Stimulated activated CD4-positive, alpha-beta T cell treated with anti-CD3 and anti-CD28 coated beads, Interleukin-2, amount 100 ng/mL, for 24 hours (primary cell): ENCODE measurements at places on chromosomes 2 and 18.

GRCh38 chr18:67639872-67640271, 123.4 kb upstream of the DSEL start:
- no peak for DNase-seq

DNA sequence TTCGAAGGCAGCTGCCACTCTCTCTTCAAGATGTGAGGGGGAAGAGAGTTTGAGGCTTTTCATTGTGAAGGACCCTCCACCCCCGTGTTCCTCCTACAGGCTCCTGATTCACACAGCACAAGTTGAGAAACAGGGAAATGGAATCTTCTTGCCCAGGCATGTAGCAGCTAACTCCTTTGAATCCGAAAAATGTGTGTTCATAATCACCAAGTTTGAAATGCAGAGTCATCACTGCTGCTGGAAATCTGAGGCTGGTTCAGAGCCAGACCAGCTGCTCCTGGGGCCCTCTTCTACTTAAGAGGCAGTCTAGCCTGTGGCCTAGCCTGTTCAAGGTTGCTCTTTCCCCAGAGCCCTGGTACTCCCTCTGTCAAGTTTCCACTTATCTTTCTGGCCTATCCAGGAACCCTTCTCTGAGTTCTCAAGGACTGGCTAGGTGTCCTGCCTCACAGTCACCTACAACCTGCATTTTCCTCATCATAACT, 166.4 kb downstream of the TMEM247 start:
- no peak for DNase-seq

GRCh38 chr18:76476665-76477561, 18.1 kb downstream of the ZNF516 start:
- no peak for DNase-seq

DNA sequence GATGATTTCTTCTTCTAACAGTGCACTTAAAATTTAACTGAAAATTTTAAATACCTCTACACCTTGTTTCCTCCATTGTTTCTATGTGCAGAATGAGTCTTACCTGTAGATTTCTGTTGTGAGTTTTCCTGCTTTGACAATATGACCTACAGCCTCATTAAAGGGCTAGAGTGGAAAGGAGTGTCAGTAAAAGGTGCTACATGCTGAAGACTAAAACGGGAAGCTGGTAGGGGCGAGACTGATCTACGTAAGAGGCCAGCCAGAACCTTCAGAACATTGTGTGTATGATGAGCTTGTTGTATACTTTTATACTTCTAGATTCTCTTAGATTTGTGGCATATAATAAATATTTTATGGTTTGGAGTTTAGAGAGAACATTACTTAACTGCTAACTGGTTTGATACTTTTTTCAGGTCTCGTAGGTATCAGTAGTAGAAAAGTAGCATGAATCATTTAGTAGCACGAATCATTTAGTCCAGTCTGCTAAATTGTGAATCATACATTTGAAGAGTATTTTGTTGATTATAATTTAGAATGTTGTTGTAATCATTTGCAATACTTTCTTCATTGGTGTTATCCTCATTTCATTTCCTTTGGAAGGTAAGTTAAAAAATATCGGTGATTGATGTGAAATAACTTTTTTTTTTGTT, 14.3 kb downstream of the INSIG2 start:
- no peak for DNase-seq

- DNase-seq, result no peak
Observed at GRCh38 chr18:40283560-40283959, 1671.5 kb upstream of the PIK3C3 start.

GRCh38 chr18:76494231-76495005, 624 bp downstream of the ZNF516 start:
- no peak for DNase-seq

GRCh38 chr18:73880387-73880786, 267.2 kb downstream of the FBXO15 start:
- DNase-seq, result no peak

GRCh38 chr18:12946549-12947284, 1.1 kb upstream of the SEH1L start:
- DNase-seq, result no peak
